ENCODE measurements at places on chromosomes 5 and 9. TPM values are rescaled to one million over a fixed set of nuclear protein-coding genes. Genes with fewer than 3 reads are reported as not detected.

MGAT4B gene
- polyA plus RNA-seq, result 7.6 TPM

CDC25C gene
- polyA plus RNA-seq, result 15.5 TPM

DNA sequence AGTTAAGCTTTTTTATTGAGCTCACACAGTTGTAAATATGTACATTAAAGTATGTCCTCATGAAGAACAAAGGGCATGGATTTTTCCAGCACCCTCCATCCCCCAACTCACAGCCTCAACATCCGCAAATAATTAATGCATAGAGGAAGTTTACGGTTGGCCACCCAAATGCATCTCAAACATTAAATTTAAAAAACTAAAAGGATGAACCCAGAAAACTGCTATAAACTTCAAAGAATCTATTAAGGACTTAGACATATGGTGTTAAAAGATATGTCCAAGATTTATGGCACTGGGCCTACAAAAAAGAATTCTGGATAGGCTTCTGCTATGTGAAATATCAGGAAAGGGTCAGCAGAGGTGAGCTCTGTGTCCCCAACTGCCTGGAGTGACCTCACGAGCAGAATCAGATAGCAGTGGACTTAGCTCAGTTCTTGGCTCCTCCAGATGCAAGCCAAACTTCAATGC, 54.0 kb upstream of the TNC start:
- no peak for DNase-seq

BRINP1 gene
- polyA plus RNA-seq, result not detected

- DNase-seq, result no peak
Observed at GRCh38 chr9:92781899-92782298, 17.3 kb upstream of the BICD2 start.

ADGRD2 gene
- polyA plus RNA-seq, result not detected

All from GM12878 (cell line).